Heart left ventricle (tissue), 16 donors: ENCODE measurements at places on chromosomes 4 and X.

- DNase-seq: peak; percentile 3
Observed at GRCh38 chr4:3255611-3256186, 6.7 kb downstream of the MSANTD1 start.

DNA sequence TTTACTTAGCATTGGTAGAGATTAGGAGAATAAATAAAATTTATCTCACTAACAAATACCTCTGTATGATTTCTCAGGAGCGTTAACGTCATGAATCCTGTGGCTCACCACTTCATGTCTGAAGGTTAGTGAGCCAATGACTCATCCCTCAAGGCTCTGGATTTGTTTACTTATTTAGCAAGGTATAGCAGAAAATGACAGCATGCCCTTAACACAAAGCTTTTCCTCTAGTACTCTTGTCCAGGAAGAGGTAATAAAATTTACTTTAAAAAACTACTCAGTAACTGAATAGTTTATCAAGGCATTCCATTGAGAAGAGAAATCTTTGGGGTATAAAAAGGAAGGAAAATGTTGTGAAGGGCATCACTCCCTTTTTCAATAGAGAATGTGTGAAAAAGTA is 823.8 kb downstream of the CCSER1 start:
- DNase-seq: no peak

- no peak for DNase-seq
Observed at GRCh38 chr4:156961196-156962057, 10.2 kb downstream of the PDGFC start.

- no peak for DNase-seq
Observed at GRCh38 chr4:109989044-109989443, 76.4 kb downstream of the EGF start.

DNA sequence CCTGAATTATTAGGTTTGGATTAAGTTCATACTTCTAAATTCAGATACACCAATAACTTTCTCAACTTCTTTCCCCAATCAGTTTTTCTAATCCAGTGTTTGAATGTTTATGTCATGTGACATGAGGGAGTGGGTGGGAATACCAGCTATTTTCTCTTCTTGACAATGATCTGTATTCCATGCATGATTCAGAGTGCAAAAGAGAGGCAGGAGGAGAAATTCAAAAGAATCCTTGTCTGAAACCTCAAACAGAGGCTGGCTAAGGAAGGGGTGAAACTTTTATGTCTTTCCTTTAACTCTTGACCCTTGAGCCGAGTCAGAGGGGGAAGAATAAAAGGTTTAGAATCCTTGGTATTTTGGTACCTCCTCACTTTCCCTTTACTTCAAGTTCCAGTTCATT is 544.7 kb downstream of the SPRY1 start:
- DNase-seq: no peak
